Stimulated activated CD4-positive, alpha-beta T cell treated with anti-CD3 and anti-CD28 coated beads, Interleukin-2, amount 100 ng/mL, for 24 hours (primary cell): ENCODE measurements at places on chromosomes 3 and 15.

GRCh38 chr3:20317616-20318015 is 131.6 kb upstream of the SGO1 start:
- no peak for DNase-seq

DNA sequence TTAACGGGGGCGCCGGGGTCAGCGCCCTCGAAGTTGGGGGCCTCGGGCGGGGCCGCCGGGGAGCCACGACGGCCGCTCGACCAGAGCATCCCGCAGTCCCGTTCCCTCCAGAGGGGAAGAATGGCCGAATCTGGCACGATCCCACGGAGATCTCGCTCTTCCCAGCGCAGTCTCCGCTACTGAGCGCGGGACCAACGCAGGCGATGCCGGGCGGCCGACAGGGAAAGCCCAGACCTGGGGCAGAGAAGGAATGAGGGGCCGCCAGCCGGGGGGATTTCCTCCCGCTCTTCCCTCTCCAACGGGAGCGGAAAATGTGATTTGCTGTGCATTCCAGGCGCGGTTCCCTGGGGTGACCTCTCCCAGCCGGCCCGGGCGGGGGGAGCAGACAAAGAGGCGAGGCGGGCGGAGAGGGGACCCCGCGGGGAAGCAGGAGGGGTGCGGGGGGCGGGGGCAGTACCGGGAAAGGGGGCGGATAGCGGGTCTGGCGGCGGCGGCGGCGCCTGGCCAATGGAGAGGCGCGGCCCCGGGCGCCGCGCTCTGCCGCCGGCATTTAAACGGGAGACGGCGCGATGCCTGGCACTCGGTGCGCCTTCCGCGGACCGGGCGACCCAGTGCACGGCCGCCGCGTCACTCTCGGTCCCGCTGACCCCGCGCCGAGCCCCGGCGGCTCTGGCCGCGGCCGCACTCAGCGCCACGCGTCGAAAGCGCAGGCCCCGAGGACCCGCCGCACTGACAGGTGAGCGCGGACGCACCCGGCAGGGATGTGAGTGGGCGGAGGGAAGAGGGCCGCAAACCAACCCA is at the start of gene GREM1:
Gene GREM1, plus strand, starts transcription at position 579 of the 801 bp plus-strand sequence. CDS start 12,687 bp downstream, outside the sequence.
- no peak for DNase-seq

DNA sequence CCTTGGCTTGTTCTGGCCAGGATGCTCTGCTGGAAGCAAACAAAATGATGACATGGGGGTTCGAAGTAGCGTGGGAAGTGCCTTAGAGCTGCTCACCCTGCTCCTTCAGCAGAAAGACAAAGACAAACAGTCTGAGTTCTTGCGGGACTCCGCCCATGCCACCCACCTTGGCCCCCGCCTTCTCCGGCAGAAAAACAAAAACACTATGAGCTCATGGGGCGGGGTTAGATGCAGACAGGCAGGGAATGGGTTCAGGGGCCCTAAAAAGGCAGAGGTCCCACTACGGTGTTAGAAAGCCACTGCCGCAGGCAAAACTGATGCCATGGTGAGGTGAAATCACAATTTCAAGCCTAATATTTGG is 9.7 kb upstream of the NCKIPSD start:
- no peak for DNase-seq

DNA sequence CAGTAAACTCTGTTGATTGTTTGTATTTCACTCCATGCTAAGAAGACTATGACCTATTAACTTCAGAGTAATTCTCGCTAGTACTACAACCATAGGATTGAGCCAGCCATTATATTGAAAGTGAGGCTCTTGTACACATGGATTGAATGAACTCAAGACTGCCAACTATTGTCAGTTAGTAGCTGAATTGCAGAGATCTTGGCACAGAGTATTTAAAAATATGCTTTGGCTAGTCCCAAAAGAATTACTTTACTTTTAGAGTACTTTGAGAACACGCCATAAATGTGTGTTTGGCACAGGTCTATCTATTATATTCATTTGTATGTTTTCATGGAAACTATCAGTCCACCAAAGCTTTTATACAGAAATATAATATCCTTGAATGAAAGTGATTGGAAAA is 226.7 kb upstream of the DCBLD2 start:
- no peak for DNase-seq

DNA sequence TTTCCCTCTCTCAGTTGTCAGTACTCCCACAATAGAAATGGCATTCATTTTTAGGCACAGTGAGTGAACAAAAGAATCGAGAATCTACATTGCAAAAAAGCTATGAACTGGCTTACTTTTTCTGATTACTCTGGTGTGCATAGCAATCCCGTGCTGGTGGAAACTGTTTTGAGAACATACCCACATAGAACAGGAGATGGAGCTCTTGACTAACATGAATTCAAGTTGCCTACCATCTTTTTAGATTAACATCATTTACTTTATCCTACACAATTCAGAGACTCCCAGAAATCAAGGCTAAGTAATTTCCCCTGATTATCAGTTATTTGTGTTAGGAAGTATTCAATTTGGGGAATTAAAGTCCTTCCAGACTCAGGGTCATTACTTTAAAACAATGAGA is 326.6 kb downstream of the ARPP21 start:
- no peak for DNase-seq

GRCh38 chr3:18217507-18218174 is 207.5 kb downstream of the SATB1 start:
- DNase-seq = no peak

- DNase-seq = no peak
Measured at GRCh38 chr15:94080416-94080815, 150.9 kb upstream of the MCTP2 start.

- no peak for DNase-seq
Measured at GRCh38 chr3:178982137-178982536, 89.5 kb downstream of the ZMAT3 start.

GRCh38 chr3:11022115-11022514 is 29.6 kb downstream of the SLC6A1 start:
- no peak for DNase-seq

- DNase-seq = no peak
Measured at GRCh38 chr15:100762913-100763834, 116.5 kb upstream of the ALDH1A3 start.

DNA sequence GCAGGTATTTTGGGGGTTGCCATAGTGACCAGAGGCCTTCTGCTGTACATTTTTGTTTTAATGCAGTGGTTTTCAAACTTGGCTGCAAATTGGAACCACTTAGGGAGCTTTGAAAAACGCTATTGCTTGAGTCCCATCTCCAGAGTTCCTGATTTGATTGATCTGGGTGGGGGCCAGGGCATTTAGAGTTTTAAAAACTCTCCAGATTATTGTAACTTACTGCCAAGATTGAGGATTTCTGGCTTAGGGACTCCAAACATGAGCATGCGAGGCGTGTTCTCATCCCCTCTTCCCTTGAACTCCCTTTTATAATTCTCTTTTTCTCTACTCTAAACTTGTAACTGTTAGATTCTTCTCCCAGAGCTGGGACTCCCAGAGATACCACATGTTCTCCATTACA is 340.8 kb upstream of the SUCLG2 start:
- no peak for DNase-seq

DNA sequence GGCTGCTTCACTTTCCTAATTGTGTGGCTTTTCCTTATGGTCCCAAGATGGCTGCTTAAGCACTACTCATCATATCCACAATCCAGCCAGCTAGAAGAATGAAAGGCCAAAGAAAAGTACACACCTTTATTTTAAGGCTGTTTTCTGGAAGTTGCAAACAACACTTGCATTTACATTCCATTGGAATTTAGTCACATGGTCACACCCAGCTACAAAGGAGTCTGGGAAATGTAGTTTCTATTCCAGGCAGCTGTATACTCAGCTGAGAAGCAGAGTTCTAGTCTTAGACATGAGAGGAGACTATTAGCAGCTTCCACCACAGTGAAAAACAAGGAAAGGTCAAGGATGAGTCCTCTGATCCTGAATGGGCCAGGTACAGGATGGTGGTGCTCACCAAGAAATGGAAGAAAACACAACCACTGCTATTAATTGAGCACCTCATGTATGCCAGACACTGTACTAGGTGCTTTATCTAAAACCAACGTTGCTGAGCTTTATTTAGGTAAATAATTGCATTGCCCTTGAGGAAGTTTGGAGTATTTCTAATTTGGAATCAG is 28.0 kb upstream of the ATG7 start:
- DNase-seq = no peak
